T47D (cell line): ENCODE measurements at places on chromosomes 2 and 18.

DNA sequence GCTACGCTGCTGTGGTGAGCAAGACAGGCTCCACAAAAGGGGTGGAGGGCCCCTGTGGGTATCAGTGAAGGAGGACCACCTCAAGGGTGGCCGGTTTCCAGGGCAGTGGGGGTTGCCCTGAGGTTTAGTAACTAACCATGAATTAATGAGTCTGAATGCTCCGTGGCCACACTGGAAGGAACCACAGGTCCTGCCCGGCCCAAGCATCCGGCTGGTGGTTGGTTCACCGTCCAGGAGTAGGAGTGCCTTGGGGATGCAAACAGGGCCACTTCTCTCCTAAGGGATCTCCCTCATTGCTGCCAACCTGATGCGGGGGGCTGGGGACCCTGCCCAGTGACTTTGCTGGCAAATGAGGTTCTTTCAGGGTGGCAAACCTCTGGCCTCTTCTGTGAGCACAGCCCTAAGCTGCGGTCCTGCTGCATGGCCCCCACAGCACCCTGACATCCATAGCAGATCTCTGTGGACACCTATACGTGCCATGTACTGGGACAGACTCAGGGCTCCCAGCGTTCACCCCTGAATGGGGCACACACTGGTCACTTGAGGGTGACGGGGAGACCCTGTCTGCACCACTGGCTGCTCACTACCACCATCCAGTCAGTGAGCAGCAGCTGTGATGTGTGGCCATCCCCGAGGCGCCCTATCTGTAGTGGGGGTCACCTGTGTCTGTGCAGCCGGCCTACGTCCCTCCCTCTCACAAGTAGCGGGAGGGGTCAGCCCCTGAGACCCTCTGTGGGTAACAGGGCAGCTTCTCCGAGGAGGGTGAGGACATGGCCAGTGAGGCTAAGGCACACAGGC is 41.6 kb downstream of the HS6ST1 start:
- DNase-seq = no peak

GRCh38 chr2:216475767-216476166 is 22.9 kb upstream of the RPL37A start:
- DNase-seq = no peak

- no peak for DNase-seq
These were observed 4.1 kb upstream of the SATB2 start for GRCh38 chr2:199461711-199462346.

GRCh38 chr2:200435379-200435778 is 74.5 kb downstream of the KCTD18 start:
- DNase-seq = no peak

- DNase-seq = no peak
These were observed 164.8 kb downstream of the MYCN start for GRCh38 chr2:16104949-16105668.

DNA sequence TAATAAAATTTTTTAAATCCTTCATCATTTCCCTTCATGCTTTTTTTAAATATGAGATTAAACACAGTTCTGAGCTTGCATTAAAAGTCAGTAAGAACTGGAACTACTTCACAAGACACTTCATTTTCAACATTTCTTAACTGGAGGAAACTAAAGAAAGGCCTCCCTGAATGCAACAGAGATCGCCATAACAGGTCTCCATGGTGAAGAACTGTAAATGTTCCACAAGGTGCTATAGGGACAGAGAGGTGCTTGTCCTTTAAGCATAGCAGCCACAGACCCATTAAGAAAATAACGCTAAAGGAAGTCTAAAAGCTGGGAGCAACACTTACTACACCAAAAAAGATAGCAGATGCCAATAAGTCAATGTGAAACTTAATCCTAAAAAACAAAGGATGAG is 8.5 kb downstream of the STAM2 start:
- DNase-seq = no peak

- DNase-seq = no peak
These were observed 99.1 kb upstream of the HDAC4 start for GRCh38 chr2:239499726-239500573.

DNA sequence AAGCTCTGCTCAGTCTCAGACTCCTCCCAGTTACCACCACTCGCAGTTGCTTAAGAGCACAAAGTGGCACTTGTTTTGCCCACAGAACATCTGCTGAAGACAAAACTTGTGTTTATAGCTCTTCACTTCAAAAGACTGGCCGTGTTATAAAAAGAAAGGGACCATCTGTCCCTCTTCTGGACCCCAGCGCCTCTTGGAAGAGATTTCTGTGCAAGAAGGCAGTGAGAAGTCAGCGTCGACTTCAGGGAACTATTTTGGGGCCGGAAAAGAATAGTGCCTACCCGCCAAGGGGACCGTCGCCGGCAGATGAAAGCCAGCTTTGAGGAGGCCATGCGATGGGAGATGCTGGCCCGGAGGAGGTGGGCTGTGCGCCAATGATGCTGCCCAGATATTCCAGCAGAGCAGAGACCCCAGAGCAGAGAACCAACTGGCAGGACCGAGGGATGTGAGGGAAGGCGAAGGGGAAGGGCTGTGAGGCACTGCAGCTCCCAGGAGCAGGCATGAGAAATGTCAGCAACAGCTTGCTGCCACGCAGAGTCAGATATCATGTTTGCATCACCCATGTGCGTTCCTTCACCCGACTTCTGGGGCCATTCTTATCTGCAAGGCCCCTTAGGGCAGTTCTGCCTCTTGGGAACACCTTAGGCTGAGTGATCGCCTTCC is 270.9 kb downstream of the ATAD2B start:
- no peak for DNase-seq

GRCh38 chr18:12857991-12858544 is 26.0 kb downstream of the PTPN2 start:
- DNase-seq = no peak

DNA sequence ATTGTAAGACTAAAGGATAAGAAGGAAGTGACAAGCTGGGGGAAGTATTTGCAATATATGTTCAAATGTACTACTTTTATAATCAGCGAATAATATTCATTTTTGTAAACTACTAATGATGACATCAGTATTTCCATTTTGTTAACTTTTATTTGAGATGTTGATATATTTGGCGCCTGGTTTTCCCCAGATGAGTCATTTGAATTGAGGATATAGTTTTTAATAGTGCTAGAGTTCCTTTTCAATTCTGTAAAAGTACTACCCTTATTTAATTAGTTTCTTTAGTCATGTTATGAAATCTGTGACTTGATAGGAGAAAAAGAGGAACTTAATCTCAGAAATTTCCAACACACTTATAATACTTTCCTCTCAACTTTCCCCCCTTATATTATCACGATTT is 495.3 kb downstream of the IRS1 start:
- DNase-seq = no peak

- no peak for DNase-seq
These were observed 583.1 kb downstream of the XIRP2 start for GRCh38 chr2:167471332-167471731.

DNA sequence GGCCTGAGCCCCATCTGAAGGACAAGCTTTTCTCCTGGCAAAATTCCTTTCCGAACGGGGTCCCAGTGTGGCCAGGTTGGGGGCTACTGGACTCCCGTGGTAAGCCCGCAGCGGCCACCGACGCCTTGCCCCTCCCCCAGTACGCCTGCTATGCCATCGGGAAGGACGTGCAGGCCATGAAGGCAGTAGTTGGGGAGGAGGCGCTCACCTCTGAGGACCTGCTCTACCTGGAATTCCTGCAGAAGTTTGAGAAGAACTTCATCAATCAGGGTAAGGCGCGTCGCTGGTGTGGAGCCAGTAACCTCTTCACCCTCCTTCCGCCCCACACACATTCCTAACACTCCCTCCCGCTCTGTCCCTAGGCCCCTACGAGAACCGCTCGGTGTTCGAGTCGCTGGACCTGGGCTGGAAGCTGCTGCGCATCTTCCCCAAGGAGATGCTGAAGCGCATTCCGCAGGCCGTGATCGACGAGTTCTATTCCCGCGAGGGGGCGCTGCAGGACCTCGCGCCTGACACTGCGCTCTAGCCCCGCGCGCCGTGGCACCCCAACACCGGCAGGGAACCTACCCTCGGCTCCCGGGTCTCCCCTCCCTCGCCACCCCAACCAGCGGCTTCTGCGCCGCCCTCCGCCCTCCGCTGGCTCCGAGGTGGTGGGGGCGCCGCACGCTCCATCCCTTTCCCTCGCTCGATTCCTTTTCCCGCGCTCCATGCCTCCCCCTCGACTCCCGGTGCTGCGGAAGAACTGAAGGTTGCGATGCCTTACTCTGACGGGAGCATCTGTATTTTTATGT is 13.6 kb upstream of the ANKRD53 start:
- no peak for DNase-seq

DNA sequence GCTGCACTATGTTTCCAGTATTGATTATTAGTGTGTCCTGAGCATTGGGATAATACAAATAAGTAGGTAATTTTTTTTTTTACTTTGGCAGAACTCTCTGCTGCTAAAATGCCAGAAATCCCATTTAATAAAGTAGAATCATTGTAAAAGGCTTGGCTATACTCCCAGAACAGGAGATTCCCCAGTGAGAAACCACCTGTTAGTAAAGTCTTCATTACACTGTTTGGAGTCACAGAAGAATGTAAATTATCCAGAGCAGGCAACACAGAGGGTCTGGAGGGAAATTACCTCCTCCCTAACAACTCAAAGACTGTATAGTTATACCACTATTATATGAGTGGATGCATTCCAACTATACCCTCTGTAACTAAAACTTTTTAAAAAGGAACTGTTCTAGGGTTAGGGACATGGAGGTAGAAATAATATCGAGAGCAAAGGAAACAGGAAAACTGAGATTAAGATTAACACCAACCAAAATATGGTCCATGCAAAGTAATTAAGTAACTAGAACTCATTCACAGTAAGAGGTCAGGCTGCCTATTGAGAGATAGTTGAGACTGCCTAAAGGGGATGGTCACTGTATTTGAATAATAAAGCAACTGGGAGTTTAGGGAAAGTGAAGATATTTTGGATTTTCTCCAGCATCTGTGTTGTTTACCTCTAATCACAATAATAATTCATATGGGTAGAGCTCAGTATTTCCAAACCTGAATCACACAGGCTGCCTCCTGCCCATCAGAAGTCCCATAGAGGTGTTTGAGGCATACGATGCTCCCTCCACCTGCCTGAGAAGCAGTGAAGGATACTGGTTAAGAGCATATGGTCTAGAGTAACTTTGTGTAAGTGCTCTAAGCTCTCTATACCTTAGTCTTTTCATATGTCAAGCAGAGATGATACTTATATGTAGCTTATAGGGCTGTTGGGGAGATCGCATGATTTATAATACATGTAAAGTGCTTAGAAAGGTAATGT is 34.4 kb downstream of the MAP2 start:
- DNase-seq = no peak

GRCh38 chr2:155442755-155443372 is 744.4 kb downstream of the KCNJ3 start:
- no peak for DNase-seq

GRCh38 chr2:75459565-75460310 is 101.0 kb downstream of the EVA1A start:
- no peak for DNase-seq
